Ascending aorta (tissue), 2 donors: ENCODE measurements at places on chromosomes 12 and 14.

- peaks cover 14% of the 10 kb centered on the region for H3K36me3 ChIP-seq
- no peaks in the 10 kb centered on the region for H3K4me1 ChIP-seq
- H3K27me3 ChIP-seq = no peaks in the 10 kb centered on the region
Observed at GRCh38 chr14:50139192-50139591, 22.8 kb upstream of the VCPKMT start.

DNA sequence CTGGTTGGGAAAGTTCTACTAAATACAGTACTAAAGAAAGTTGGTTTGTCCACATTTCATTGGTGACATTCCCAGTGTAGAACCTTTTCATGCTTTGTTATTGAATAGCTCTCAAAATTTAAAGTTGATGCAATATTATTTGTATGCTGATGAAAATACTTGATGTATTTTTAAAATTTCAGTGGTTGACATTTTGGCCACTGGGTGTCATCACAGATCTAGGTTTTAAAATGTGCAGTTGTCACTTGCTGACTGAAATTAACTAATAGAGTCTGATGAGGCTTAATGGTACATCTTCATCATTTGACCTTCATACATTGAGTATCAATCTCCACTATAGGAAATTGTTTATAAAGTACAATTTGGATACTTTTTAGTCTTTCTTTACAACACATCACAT, 37.1 kb downstream of the CMAS start:
- no peak for DNase-seq
- no peaks in the 10 kb centered on the region for H3K4me1 ChIP-seq
- no peaks in the 10 kb centered on the region for H3K36me3 ChIP-seq
- no peak overlapping the region for H3K27ac ChIP-seq

GRCh38 chr12:20596061-20596460, 99.1 kb upstream of the SLCO1C1 start:
- no peak for DNase-seq
- no peaks in the 10 kb centered on the region for H3K36me3 ChIP-seq
- H3K4me3 ChIP-seq = no peak overlapping the region
- H3K27me3 ChIP-seq = no peaks in the 10 kb centered on the region
- no peak overlapping the region for H3K27ac ChIP-seq

DNA sequence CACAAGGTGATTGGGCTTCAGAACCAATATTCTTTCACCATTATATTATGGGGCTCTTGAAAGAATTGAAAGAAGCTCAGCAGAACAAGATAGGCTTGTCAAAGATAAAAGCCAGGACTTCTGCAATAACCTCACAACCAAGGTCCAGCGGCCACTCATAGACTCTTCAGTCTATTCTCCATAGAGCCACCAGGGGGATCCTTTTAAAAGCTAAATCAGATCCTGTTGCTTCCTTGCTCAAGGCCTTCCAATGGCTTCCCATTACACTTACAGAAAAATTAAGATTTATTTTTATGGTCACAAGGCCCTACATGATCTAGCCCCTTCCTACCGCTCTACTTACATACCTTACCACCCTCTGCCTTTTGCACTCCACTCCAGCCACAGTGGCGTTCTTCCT, 169.6 kb downstream of the C12orf42 start:
- no peak for DNase-seq
- H3K36me3 ChIP-seq = no peaks in the 10 kb centered on the region
- no peaks in the 10 kb centered on the region for H3K27me3 ChIP-seq
- no peaks in the 10 kb centered on the region for H3K4me1 ChIP-seq
- H3K4me3 ChIP-seq = no peak overlapping the region

DNA sequence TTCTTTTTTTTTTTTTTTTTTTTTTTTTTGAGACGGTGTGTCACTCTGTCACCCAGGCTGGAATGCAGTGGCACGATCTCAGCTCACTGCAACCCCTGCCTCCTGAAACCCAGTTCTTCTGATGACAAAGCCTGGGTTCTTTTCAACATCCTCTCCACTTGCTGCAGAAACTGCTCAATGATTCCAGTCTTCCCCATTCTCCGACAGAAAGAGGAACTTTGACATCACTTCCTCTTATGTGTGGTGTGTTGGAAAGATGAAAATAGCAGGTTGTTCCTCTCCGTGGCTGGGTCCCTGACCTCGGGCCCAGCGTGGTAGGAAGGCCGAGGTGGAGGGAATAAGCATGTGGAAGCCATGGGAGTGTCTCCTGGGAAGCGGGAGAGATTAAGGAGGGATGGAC, 198.4 kb downstream of the PHETA1 start:
- DNase-seq = no peak
- H3K27me3 ChIP-seq = no peaks in the 10 kb centered on the region
- H3K36me3 ChIP-seq = no peaks in the 10 kb centered on the region
- no peak overlapping the region for H3K27ac ChIP-seq
- no peak overlapping the region for H3K4me3 ChIP-seq
- H3K4me1 ChIP-seq = no peaks in the 10 kb centered on the region

DNA sequence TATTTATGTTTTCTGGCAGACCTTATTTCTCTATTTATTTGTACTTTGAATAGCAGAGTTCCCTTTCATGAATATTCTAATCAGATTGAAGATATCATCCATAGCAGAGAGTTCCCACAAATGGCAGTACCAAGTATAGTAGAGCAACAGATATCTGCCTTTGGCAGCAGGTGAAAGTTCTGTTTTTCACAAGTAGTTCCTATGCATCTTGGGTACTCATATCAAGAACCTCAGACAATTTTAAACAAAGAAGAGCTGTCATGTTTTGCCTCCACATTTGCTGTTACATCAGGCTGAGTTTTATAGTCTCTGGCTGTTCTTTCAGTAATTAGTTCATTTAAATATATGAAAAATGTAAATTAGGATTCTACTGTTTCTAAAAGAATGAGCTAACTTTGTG, 252.0 kb downstream of the KCNC2 start:
- no peak for DNase-seq
- no peaks in the 10 kb centered on the region for H3K27me3 ChIP-seq
- no peaks in the 10 kb centered on the region for H3K36me3 ChIP-seq
- H3K4me1 ChIP-seq = no peaks in the 10 kb centered on the region

GRCh38 chr14:100078216-100078803, 13.1 kb downstream of the EVL start:
- no peak overlapping the region for H3K4me3 ChIP-seq
- H3K27ac ChIP-seq = peak overlapping the region; percentile 36
- no peaks in the 10 kb centered on the region for H3K4me1 ChIP-seq
- H3K27me3 ChIP-seq = no peaks in the 10 kb centered on the region

DNA sequence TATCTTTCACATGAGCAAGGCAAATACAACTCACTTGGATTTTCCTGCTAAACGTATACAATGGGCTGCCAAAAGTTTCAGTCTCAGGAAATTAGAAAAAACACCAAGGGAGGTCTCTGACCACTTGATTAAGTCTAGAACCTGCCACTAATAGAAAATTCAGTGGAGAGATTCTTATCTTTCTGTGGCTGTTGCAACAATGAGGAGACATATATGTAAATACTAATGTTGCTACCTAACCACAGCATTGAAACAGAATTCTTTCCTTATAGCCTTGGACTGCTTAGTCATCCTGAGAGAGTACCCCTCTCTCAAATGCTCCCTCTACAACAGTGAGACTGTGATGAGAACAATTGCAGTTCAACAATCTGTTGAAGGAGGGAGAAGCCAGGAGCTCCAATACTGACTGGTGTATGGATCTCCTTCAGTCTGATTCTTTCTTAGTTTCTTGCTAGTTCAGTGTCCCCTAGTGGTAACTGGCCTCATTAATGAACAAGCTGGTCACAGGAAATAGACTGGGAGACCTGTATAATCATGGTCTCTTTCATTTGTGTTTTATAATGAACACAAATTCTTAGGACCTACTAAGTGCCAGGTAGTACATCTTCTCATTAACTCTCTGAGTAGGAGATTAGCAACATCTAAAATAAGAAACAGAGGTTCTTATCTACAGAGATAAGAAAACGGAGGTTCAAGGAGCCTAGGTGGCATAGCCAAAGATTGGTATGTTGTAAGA, 164.5 kb downstream of the SLC38A4 start:
- no peaks in the 10 kb centered on the region for H3K36me3 ChIP-seq
- peak overlapping the region; percentile 72 for H3K27ac ChIP-seq
- DNase-seq = no peak
- H3K4me1 ChIP-seq = peaks cover 35% of the 10 kb centered on the region
- H3K27me3 ChIP-seq = no peaks in the 10 kb centered on the region

GRCh38 chr12:120249875-120250795, 15.4 kb downstream of the PXN start:
- H3K36me3 ChIP-seq = no peaks in the 10 kb centered on the region
- no peaks in the 10 kb centered on the region for H3K27me3 ChIP-seq
- no peak for DNase-seq
- peak overlapping the region; percentile 68 for H3K27ac ChIP-seq
- no peak overlapping the region for H3K4me3 ChIP-seq

DNA sequence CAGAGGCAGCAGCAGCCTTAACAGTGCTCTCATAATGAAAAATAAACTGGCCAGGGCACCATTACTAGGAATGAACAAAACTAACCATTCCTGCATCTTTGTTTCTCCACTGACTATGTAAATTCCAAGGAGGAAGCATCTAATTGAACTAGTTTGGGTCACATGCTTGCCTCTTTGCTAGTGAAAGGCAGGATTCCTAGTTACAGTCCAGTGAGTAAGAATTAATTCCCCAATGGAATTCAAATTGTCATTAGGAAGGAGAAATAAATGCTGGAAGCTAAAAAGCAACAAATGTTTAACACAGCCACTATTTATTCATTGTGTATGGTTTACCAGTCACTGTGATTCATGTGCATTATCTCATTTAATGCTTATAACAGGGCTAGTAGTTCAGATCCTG, 316.0 kb downstream of the CCDC91 start:
- H3K27me3 ChIP-seq = no peaks in the 10 kb centered on the region
- no peak for DNase-seq
- H3K36me3 ChIP-seq = no peaks in the 10 kb centered on the region
- H3K4me1 ChIP-seq = no peaks in the 10 kb centered on the region
- H3K27ac ChIP-seq = no peak overlapping the region
- H3K4me3 ChIP-seq = no peak overlapping the region

DNA sequence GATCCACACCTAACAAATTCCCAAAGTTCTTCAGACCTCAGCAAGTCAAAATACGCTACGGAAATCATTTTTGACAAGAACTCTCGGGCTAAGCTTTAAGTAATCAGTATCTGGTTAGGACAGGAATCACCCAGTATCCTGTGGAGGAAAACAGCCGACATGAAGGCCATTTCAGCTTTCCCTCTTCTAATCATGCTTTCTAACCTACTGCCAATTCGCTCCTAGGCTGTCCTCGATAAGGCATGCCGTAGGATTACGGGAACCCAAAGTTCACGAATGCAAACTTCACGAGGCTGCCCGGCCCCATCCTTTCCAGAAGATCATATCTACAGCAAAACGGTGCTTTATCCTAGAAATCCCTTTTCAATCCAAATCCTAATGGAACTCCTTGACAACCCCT, 81.8 kb upstream of the PTPRB start:
- no peak overlapping the region for H3K27ac ChIP-seq
- H3K4me1 ChIP-seq = no peaks in the 10 kb centered on the region
- no peak for DNase-seq
- no peak overlapping the region for H3K4me3 ChIP-seq

GRCh38 chr12:103197725-103198388, 240.4 kb downstream of the ASCL1 start:
- no peak overlapping the region for H3K27ac ChIP-seq
- no peaks in the 10 kb centered on the region for H3K36me3 ChIP-seq
- H3K4me3 ChIP-seq = no peak overlapping the region

DNA sequence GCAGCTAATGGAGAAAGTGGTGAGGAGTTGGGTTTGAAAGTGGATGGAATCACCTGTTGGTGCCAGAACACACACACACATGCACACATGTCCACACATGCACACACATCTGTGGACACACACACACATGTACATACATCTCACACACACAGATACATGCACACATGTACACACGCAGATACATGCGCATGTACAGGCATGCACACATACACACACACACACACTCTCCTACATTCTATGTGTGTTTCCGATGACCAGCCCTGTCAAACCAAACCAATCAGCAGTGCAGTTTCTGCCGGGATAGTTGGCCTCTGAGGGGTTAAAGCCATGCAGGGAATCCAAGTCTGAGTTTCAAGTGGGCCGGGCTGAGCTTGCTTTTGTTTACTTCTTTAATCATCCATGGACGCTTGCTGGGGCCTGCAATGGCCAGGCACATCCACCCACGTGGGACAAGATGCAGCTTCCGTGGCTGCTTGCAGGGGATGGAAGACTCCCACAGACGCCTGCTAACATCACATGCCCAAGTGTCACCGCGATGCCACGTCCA, 52.5 kb downstream of the GALNT9 start:
- no peak overlapping the region for H3K4me3 ChIP-seq
- H3K36me3 ChIP-seq = no peaks in the 10 kb centered on the region
- H3K27me3 ChIP-seq = no peaks in the 10 kb centered on the region
- H3K27ac ChIP-seq = no peak overlapping the region
- H3K4me1 ChIP-seq = no peaks in the 10 kb centered on the region

DNA sequence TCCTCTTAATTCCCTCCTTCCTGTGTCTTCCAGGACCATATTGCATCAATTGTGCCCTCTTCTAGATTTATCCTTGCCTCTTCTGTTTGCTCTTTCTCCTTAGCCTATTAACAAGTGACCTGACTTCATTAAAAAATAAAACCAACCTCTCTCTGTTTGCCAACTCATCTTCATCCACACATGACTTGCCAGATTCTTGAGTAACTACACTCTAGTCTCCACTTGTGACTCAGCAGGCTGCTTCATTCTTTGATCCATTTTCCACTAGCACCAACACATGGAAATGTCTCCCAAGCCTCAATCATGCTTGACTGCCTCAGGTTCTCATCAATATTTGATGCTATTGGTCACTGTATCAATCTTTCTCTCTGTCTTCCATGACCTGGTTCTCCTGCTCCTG, 492.4 kb upstream of the TMPO start:
- H3K27me3 ChIP-seq = no peaks in the 10 kb centered on the region
- DNase-seq = no peak
- no peaks in the 10 kb centered on the region for H3K4me1 ChIP-seq
- H3K4me3 ChIP-seq = no peak overlapping the region

- no peak overlapping the region for H3K4me3 ChIP-seq
- no peak for DNase-seq
- H3K36me3 ChIP-seq = no peaks in the 10 kb centered on the region
- H3K27me3 ChIP-seq = no peaks in the 10 kb centered on the region
- H3K4me1 ChIP-seq = no peaks in the 10 kb centered on the region
Observed at GRCh38 chr12:64560396-64561301, 49.6 kb upstream of the RASSF3 start.

DNA sequence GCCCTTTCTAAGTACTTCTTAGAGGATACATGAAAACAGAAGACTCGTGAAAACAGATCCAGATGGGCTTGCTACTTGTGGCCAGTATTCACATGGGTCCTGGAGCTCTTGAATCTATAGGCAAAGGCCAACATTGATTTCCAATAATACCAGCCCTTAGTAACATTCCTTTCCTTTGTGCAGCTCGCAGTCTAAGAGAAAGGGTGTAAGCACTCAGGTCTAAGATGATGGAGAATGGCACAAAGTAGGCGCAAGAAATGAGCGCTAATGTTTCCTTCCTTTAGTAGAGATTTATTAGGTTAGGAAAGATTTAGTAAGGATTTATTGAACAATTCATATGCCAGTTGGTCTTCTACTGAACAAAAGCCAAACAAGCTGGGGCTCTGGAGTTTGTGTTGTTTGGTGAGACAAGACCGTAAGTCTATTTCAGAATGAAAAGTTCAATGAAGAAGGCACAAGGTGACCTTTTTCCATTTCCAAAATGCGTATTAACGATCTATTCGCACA, 525 bp downstream of the RNU6-8 start:
- H3K4me1 ChIP-seq = no peaks in the 10 kb centered on the region
- H3K27me3 ChIP-seq = no peaks in the 10 kb centered on the region
- peak overlapping the region; percentile 75 for H3K4me3 ChIP-seq
- no peaks in the 10 kb centered on the region for H3K36me3 ChIP-seq
- H3K27ac ChIP-seq = peak overlapping the region; percentile 75
